Natural killer cell treated with Interleukin-12 subunit alpha and Interleukin-12 subunit beta and Interleukin-15 and Interleukin-18, amount 100 ng/mL, for 72 hours (primary cell): ENCODE measurements at places on chromosomes 7 and 10. TPM values are rescaled to one million over a fixed set of nuclear protein-coding genes. Genes with fewer than 3 reads are reported as not detected.

Gene EN2
- total RNA-seq: not detected

Gene ARPC1B
- 366 TPM for total RNA-seq

Gene POLL
- 27.6 TPM for total RNA-seq

Gene KMT2E
- 152 TPM for total RNA-seq

Gene GGCT
- 61.7 TPM for total RNA-seq

Gene PRSS37
- total RNA-seq: not detected

Gene LRRD1
- total RNA-seq: not detected

Gene C10orf67
- total RNA-seq: not detected

Gene PPP1R17
- not detected for total RNA-seq

Gene TMEM196
- total RNA-seq: not detected

Gene GIMAP7
- 50.5 TPM for total RNA-seq

- DNase-seq: no peak
These were observed 664.1 kb upstream of the ADARB2 start for GRCh38 chr10:2401459-2401858.

GRCh38 chr7:136104269-136104603 is 127.1 kb upstream of the MTPN start:
- no peak for DNase-seq

GRCh38 chr10:125521721-125522680 is 161.0 kb downstream of the TEX36 start:
- no peak for DNase-seq

DNA sequence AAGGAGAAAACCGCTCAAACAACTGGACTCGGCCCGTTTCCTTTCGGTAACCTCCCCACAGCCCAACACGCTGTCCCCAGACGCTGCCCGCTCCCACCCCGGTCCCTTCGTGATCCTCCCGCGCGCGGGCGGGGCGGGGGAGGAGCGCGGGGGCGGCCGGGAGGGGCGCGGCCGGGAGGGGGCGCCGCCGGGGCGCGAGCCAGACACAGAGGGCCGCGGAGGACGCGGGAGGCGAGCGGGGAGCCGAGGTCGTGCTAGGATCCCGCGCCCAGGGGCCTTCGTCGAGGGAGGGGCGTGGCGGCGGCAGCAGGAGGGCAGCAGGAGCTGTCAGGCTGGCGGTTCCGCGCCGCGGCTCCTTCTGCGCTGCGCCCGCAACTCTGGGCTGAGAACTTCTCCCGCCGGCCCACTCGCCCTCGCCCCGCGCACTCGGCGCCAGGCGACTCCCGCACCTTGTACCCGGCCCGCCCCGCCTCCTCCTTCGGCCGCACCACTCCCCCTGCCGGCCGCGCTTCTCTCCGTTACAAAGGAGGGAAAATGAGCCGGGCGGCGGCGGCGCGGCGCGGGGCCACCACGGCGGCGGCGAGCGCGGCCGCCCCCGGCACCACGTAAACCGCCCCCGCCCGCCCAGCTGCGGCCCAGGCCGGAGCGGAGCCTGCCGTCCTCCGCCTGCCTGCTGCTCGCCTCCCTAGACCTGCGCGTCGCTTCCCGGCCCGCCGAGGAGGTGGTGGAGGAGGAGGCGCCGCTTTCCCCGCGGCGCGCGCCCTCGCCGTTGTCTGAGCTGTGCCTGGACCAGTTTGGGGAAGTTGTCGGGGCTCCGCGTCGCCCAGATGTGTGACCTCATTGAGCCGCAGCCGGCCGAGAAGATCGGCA is at the start of gene CDK14:
Gene CDK14 (plus strand): TSS at position 521 of the 870 bp plus-strand sequence. CDS start 307 bp downstream, at position 828.
- DNase-seq: peak; percentile 64

DNA sequence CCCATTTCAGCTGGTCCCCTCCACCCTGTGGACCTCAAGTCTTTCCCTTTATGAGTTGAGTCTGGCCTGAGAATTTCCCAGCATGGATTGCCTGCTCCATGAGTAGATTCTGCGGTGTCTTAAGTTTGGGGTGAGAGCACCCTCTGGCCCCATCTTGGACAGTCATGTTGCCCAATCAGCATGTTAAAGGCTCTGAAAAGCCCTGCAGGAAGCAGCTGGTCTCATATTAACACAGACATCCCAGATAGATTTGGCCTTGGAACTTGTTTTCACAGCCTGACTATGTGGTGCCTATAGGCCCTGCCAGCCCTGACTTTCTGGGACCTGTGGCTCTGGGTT is 15.5 kb upstream of the SLC29A3 start:
- no peak for DNase-seq

DNA sequence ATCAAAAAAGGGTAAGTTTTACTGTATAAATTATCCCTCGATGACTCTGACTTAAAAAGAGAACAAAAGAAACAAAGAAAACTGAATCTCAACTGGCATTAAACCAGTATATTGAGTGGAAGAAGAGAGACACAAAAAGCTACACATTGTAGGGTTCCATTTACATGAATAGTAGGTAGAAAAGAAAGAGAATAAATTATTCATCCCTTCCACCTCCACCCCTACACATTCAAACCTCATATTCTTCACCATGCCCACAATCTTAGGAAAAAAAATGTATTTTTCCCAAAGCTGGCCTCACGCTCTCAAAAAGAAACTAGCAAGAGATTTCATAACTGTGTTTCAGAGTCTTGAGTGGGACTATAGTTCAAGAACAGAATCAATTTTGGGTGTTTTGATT is 346.8 kb upstream of the AOAH start:
- no peak for DNase-seq

- no peak for DNase-seq
These were observed 32.9 kb upstream of the CRYGN start for GRCh38 chr7:151472644-151473380.

DNA sequence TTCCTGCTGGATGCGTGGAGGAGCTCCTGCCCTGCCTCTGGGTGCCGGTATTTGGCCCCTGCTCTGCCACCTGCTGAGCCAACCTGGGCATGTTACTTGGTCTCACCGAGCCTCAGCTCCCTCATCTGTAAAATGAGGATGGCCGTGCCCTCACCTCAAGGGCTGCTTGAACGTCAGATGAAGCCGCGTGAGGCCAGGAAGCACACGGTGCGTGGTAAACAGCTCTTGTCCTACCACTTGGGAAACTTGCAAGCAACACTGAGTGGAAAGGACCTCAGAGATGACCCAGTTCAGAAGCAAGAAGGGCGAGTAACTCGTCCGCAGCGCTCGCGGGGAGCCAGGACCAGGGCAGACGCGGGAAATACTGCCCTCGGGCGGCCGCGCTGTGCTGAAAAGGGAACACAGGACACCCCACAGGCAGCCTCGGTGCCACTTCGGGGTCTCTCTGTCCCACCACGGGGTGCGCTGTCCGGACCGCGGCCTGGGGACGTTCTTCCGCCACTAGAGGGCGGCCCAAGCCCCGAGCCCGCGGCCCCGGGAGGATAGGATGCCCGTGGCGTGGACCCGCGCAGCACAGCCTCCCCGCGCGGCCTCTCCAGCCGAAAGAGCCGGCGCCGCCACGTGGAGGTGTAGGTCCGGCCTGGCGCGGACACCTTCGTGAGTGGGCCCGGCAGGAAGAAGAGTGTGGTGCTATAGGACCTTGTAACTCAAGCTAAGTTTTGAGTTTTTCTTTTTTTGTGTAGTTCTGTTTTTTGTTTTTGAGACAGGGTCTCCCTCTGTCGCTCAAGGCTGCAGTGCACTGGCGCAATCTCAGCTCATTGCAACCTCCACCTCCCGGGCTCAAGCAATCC is 94.1 kb downstream of the PRKAG2 start:
- peak; percentile 82 for DNase-seq

- DNase-seq: no peak
These were observed 68.4 kb downstream of the CREB3L2 start for GRCh38 chr7:137933270-137934017.

DNA sequence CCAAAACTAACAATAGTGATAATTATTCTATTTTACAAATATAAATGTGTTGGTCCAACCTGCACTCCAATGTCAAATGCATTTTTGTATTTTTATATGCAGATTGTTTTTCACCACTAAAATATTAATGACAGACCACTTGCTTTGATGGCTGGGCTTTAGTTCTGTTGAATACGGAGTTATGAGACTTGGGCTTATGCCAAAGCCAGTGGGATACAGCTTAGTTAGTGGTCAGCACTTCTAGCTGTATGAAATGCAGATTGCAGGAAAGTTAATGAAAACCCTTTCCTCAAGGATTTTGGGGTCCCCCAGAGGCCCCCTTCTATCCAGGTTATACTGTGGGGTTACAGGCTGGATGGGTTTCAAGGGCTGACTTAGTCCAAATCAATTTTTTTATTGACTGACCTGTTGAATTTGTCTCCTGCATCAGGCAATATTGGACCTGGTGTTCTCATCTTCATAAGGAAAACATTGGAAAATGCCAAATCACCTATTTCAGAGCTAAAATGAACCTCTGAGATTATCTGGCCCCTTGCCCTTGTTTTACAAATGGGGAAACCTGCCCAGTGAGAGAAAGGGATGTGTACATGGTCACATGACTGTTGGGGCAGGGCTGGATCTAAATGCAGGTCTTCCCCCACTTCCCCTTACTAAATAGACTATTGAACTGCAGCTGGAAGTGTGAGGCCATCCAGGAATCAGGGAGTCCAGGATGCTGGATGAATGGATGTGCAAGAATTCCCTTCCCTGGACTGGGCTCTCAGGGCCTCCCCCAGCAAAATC is 1085.3 kb downstream of the KCNMA1 start:
- no peak for DNase-seq

DNA sequence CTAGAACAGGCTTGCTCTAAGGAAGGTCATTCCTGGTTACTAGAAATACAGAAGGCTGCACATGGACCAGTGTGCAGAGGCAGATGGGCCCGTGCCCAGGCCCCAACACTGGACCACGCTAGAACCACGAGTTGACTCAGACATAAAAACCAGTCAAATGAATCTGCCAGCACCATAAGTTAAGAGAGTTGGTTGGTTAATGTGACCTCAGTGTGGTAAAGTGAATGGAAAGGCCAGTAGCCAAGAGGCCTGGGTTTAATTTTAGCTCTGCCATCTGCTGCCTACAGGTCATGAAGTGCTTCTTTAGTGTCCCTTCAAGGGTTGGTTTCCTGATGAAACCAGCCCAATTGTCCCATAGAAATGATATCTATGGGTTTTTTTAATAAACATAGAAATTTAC is 329.6 kb upstream of the NRP1 start:
- DNase-seq: no peak

DNA sequence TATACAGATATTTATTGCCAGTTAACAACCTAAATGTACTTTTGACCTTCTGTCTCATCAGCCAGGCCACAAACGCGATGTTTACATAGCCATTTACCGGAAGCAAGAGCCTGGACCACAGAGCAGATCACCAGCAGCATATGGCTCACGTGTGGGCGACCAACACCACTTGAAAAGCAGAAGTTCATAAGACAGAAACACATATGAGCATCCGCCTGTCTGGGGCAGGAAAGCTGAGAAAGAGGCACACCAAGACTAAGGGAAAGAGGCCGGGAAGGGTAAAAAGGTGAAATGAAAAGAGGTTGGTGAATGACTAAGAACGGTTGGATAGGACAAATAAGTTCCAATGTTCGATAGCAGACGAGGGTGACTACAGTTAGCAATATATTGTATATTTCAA is 1.3 kb downstream of the ABCB1 start:
- peak; percentile 69 for DNase-seq

DNA sequence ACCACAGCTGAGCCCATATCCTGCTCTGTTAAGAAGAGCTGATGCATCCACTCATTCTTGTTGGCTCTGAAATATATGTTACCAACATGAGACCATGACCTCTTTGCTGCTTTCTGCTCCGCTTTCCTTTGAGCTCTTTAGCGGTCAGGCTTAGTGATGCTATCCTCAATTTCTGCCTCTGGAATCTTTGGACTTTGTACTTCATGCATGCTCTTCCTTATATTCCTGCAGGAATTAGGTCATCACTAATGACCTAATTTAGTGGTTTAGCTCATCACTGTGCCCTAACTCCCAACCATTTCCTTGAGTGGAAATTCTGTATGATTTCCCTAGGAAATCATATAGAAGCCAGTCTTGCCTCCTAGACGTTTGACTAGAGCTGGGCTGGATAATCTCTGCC is 119.5 kb downstream of the AOAH start:
- no peak for DNase-seq

- no peak for DNase-seq
These were observed 19.1 kb downstream of the SEMA3A start for GRCh38 chr7:84175461-84175860.

GRCh38 chr7:111789870-111790269 is 227.6 kb upstream of the IMMP2L start:
- DNase-seq: no peak

- DNase-seq: no peak
These were observed 109.9 kb downstream of the MICALL2 start for GRCh38 chr7:1349351-1349761.

- DNase-seq: no peak
These were observed 228.1 kb downstream of the BAMBI start for GRCh38 chr10:28905371-28905770.

GRCh38 chr7:2956526-2957368 is 86.9 kb downstream of the CARD11 start:
- DNase-seq: peak; percentile 86

DNA sequence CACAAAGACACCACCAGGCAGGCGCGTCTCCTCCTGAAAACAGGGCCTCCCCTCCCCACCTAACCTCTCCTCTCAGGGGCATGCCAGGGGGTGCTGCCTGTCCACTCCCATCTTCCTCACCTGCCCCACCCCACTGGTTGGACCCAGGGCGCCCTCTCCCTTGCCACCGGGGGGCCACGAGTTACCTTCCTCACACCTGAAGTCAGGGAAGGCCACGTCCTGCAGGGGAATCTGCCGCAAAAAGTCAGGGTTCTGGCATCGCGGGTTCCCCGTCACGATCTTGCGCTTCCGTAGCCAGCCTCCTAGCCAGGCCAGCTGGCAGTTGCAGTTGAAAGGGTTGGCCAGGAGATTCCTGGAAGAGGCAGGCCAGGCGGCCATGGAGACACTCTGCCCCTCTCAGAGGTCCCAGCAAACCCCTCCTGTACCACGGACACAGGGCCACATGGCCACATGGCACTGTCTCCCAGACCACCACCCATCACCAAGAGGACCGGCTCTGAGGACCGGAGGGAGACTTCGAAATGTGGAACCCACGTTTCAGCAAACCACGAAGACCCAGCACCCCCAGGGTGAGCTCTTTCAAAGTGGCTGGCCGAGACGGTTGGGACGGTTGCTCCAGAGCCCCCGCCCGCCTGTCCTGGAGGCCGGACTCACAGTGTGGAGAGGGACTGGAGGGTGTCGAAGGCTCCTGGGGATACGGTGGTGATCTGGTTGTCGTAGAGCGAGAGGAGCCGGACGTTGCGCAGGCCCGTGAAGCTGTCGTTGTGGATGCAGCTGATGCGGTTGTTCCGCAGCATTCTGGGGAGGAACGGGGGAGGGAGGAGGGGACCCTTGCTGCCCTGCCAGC is 142.8 kb downstream of the SLIT1 start:
- DNase-seq: peak; percentile 54

GRCh38 chr7:108459922-108460551 is 3.8 kb upstream of the NRCAM start:
- no peak for DNase-seq

DNA sequence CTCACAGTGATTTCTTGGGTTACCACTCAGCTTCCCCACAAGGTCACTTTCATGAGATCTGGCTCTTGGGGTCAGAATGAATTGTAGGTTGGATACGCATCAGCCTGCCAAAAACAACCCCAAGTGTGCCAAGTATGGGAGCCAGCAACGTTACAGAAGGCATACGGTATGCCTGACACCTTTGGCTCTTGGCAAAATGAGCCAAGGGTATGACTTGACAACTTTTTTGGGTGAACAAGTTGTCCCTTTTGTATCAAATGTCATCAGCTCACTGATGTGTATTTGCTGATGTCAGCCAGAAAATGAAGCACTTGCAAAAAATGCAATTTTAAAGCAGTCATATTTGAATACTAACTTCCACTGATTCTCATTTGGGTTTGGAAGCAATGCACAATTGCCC is 168.4 kb downstream of the CACNB2 start:
- DNase-seq: no peak
